ENCODE measurements at places on chromosomes 2 and 18.
A peak's percentile ranks its signal among the peaks of the same experiment; 100 is the strongest.

- no peak overlapping the region for H3K4me3 ChIP-seq
- no peaks in the 10 kb centered on the region for H3K4me1 ChIP-seq
- no peak overlapping the region for H3K27ac ChIP-seq
- H3K27me3 ChIP-seq: no peaks in the 10 kb centered on the region
- DNase-seq: no peak
These were observed 36.6 kb downstream of the DPYSL5 start for GRCh38 chr2:26884486-26884885.

GRCh38 chr2:29821591-29821990, 99.8 kb downstream of the ALK start:
- no peak for DNase-seq
- H3K4me1 ChIP-seq: no peaks in the 10 kb centered on the region
- no peaks in the 10 kb centered on the region for H3K27me3 ChIP-seq
- no peak overlapping the region for H3K27ac ChIP-seq
- H3K4me3 ChIP-seq: no peak overlapping the region
- H3K36me3 ChIP-seq: no peaks in the 10 kb centered on the region

GRCh38 chr2:152743002-152743401, 24.6 kb downstream of the ARL6IP6 start:
- no peaks in the 10 kb centered on the region for H3K4me1 ChIP-seq
- no peak overlapping the region for H3K27ac ChIP-seq
- no peak for DNase-seq
- no peak overlapping the region for H3K4me3 ChIP-seq

GRCh38 chr2:26850000-26850431, 2.1 kb downstream of the DPYSL5 start:
- H3K4me3 ChIP-seq: no peak overlapping the region
- H3K36me3 ChIP-seq: no peaks in the 10 kb centered on the region
- DNase-seq: peak; percentile 48
- H3K27me3 ChIP-seq: peaks cover 87% of the 10 kb centered on the region
- peaks cover 4% of the 10 kb centered on the region for H3K4me1 ChIP-seq
- H3K27ac ChIP-seq: peak overlapping the region; percentile 87

- H3K27ac ChIP-seq: no peak overlapping the region
- H3K27me3 ChIP-seq: no peaks in the 10 kb centered on the region
- H3K4me1 ChIP-seq: no peaks in the 10 kb centered on the region
- peak overlapping the region; percentile 84 for H3K4me3 ChIP-seq
These were observed 217.4 kb upstream of the DTNA start for GRCh38 chr18:34492652-34493051.

DNA sequence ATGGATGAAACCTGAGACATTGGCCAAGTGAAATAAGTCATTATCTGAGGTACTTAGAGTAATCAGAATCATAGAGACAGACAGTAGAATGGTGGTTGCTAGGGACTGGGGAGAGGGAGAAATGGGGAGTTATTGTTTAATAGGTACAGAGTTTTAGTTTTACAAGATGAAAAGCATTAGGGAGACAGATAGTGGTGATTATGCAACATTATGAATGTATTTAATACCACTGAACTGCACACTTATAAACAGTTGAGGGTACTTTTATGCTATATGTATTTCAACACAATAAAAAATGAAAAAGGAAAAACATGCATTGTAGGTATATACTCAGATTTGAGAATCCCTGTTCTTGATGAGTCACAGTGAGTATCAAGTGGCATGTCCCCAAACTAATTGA, 59.7 kb downstream of the EPC2 start:
- peaks cover 48% of the 10 kb centered on the region for H3K36me3 ChIP-seq
- no peaks in the 10 kb centered on the region for H3K4me1 ChIP-seq
- H3K4me3 ChIP-seq: no peak overlapping the region
- H3K27ac ChIP-seq: no peak overlapping the region
- H3K27me3 ChIP-seq: no peaks in the 10 kb centered on the region
- DNase-seq: no peak

DNA sequence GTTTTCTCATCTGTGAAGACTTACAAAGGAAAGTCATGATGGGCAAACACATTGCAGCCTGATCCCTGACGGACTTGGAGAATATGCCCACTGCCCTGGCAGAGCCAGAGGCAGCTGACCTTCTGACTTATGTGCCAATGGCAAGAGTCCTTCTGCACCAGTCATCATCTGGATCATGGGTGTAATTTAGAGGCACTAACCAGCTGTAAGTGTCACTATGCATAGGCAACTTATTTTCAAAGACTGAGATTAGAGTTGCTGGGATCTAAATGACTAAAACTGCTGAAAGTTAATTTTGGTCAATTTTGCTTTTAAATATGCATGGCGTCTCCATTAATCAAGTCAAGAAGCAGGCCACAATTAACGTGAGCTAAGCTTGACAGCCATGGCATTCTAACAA, 261.2 kb downstream of the BCL11A start:
- DNase-seq: no peak
- no peaks in the 10 kb centered on the region for H3K27me3 ChIP-seq
- no peak overlapping the region for H3K4me3 ChIP-seq

DNA sequence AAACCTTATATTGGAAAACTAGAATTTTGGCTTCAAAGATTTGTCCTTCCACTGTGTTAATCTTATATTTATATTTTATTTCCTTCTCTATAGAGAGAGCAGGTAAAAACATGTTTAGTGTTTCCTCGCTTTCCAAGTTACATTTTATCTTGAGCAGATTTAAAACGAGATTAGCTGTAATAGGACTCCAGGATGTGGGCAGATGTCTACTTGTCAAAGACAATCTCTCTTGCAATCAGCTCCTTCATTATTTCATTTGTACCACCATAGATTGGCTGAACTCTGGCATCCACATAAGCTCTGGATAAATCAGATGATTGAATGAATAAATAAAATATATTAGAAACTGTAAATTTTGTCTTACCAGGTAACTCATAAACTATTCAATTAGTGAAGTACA, 17.5 kb upstream of the KANSL1L start:
- DNase-seq: no peak
- H3K27me3 ChIP-seq: no peaks in the 10 kb centered on the region
- H3K4me3 ChIP-seq: no peak overlapping the region
- H3K27ac ChIP-seq: no peak overlapping the region

DNA sequence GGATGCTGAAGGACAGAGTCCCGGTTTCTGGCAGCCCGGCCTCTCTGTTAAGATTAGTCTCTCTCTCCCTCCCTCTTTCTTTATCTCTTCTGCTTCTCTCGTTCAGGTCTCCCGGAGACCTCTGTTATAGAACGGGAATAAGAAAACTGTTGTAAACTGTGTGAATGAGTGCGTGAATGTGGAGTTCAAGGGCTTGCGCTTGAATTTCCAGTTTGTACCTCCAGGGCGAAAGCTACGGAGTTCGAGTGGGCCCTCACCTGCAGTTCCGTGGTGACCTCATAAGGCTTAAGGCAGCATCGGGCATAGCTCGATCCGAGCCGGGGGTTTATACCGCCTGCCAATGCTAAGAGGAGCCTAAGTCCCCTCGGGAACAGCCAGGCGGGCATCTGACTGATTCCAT, 26.4 kb downstream of the SKA1 start:
- peaks cover 17% of the 10 kb centered on the region for H3K4me1 ChIP-seq
- H3K27me3 ChIP-seq: peaks cover 22% of the 10 kb centered on the region
- H3K4me3 ChIP-seq: peak overlapping the region; percentile 84
- H3K27ac ChIP-seq: no peak overlapping the region
- H3K36me3 ChIP-seq: peaks cover 4% of the 10 kb centered on the region
- no peak for DNase-seq

GRCh38 chr2:178296394-178297090, 102.2 kb downstream of the OSBPL6 start:
- no peak for DNase-seq
- H3K36me3 ChIP-seq: no peaks in the 10 kb centered on the region
- H3K4me3 ChIP-seq: no peak overlapping the region

DNA sequence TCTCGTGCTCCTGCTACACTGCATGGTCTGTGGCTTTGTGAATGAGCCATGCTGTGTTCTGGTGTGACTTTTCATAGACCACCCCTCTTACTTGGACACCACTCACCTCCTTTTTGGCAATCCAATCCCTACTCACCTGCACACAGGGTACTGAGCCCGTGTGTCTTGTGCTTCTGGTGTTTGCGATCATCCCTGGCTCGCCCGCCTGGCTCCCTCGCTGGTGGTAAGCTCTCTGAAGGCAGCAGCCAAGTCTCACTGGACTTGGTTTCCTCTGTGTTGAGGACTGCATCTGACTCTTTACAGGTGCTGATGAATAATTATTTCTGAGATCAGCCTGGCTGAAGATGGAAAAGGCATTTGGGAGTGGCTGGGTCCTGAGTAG, 276.8 kb downstream of the TSN start:
- no peak overlapping the region for H3K4me3 ChIP-seq
- no peak for DNase-seq
- peaks cover 5% of the 10 kb centered on the region for H3K4me1 ChIP-seq
- no peak overlapping the region for H3K27ac ChIP-seq

GRCh38 chr2:212398316-212398715, 140.3 kb downstream of the ERBB4 start:
- H3K4me1 ChIP-seq: no peaks in the 10 kb centered on the region
- H3K27me3 ChIP-seq: no peaks in the 10 kb centered on the region
- H3K36me3 ChIP-seq: no peaks in the 10 kb centered on the region
- no peak for DNase-seq
- H3K4me3 ChIP-seq: no peak overlapping the region
- no peak overlapping the region for H3K27ac ChIP-seq

DNA sequence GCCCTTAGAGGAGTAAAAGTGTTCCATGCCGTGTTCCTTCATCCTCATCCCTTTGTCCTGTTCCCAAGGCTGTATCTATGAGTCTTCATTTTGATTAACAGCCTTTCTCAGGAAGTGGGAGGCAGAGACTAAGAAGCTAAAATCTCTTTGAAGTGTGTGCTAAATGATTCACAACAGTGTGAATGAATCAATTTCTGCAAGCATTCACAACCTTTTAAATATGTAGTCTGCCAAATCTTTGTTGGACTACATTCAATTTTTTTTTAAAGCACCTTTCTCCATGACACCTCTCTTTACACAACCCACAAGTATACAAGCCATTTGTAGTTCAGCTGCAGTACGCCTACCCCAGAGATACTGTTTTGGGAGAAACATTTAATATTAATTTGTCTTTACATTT, 408.6 kb upstream of the FANCL start:
- no peak overlapping the region for H3K27ac ChIP-seq
- no peaks in the 10 kb centered on the region for H3K4me1 ChIP-seq
- no peak for DNase-seq
- H3K4me3 ChIP-seq: no peak overlapping the region

Data from endodermal cell (in vitro differentiated cells).